Activated CD4-positive, alpha-beta T cell treated with anti-CD3 and anti-CD28 coated beads, Interleukin-2, amount 10 ng/mL, durations not matched to agents 24 days and 14 days (primary cell): ENCODE measurements at places on chromosomes 4 and X. TPM values are rescaled to one million over a fixed set of nuclear protein-coding genes. Genes with fewer than 3 reads are reported as not detected.

HTR2C gene
- not detected in 2 replicates for total RNA-seq

ABLIM2 gene
- total RNA-seq = 0.28 and 0.63 TPM in 2 replicates

NLGN3 gene
- total RNA-seq = 1.0 and 1.1 TPM in 2 replicates

DCTD gene
- 125 and 129 TPM in 2 replicates for total RNA-seq

- no peak overlapping the region for H3K27ac ChIP-seq
- no peaks in the 10 kb centered on the region for H3K4me1 ChIP-seq
- H3K4me3 ChIP-seq = no peak overlapping the region
- no peak for DNase-seq
- no peaks in the 10 kb centered on the region for H3K27me3 ChIP-seq
Observed at GRCh38 chr4:186500721-186501304, 54.6 kb downstream of the MTNR1A start.

DNA sequence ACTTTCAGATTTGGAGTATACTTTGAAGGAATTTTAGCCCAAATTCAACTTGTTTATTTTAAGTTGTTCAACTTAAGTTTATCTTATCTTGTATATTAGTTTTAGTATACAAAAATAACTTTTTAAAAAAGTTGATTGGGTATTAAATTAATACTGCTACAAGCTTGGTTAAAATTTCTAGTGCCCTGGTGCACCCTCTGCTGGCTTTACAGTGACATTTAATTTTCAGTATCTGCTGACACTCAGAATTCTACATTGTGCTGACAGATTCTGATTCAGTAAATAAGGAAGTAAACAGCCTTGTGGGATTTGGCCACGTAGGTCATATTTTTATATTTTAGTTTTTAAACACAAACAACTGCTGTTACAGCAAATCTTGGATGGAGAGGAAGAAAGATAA lies 2.9 kb downstream of the EDA start:
- no peaks in the 10 kb centered on the region for H3K36me3 ChIP-seq
- no peak overlapping the region for H3K27ac ChIP-seq
- H3K4me3 ChIP-seq = no peak overlapping the region
- H3K4me1 ChIP-seq = peaks cover 9% of the 10 kb centered on the region
- peak; percentile 57 for DNase-seq

DNA sequence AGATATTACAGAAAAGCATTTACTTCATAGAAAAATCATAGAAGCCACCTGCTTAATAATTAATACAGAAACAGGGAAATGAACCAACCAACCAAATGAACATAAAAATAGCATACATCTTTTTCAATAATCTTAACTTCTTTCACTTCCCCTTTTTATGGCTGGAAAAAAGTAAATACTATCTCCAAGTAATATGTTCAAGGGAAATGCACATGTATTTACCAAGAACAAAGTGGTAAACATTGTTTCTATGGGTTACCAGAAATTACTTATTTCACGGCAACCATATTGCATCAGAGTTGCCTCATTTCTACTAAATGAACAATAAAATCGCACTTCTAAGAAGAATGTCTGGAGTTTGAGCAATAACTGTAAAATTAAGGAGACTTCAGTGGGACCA lies 321.3 kb downstream of the TMA16 start:
- no peak overlapping the region for H3K4me3 ChIP-seq
- H3K27ac ChIP-seq = no peak overlapping the region
- no peaks in the 10 kb centered on the region for H3K4me1 ChIP-seq
- no peaks in the 10 kb centered on the region for H3K36me3 ChIP-seq
- H3K27me3 ChIP-seq = no peaks in the 10 kb centered on the region

- no peak for DNase-seq
- no peaks in the 10 kb centered on the region for H3K27me3 ChIP-seq
- no peak overlapping the region for H3K4me3 ChIP-seq
- no peaks in the 10 kb centered on the region for H3K36me3 ChIP-seq
- H3K4me1 ChIP-seq = peaks cover 2% of the 10 kb centered on the region
Observed at GRCh38 chr4:25448379-25449109, 71.5 kb downstream of the ANAPC4 start.

DNA sequence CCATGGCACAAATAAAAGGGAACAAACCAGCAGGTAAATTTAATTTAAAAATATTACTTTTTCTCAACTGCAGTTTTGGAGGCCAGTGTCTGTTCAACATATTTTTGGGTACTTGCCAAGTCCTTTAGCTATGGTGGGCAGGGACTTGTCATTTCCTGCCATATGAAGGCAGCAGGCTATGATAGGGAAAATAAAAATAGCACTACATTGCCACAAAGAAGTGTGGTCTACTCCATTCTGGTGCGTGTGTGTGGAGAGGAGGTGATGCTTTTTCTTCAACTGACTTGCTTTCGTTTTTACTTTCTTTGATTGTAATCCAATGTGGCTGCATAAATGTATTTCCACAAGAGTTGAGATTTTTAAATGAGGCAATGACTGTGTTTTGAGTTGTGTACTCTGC lies 17.2 kb downstream of the GPR174 start:
- peak; percentile 85 for DNase-seq
- H3K36me3 ChIP-seq = peaks cover 20% of the 10 kb centered on the region
- peaks cover 40% of the 10 kb centered on the region for H3K4me1 ChIP-seq
- peak overlapping the region; percentile 98 for H3K27ac ChIP-seq

CACNA1F gene
- total RNA-seq = 0.07 and 0.14 TPM in 2 replicates

DNA sequence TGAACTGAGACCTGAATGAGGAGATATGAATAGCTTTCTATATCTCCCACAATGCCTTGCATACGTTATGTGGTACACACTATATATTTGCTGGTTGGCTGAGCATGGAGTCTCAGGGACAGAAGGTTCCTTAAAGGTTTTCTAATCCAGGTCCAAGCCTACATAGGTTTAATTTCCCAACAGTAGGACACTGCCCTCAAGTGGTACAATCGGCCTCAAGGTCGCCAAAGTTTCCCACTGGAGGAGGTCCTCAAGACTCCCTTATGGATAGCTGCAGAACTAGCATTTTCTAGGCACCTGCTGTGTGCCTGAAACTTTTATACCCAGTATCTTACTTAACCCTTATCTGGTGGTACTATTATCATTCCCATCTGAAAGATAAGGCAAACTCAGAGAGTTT lies 21.0 kb upstream of the EFNB1 start:
- H3K36me3 ChIP-seq = no peaks in the 10 kb centered on the region
- DNase-seq = no peak
- no peak overlapping the region for H3K27ac ChIP-seq
- peaks cover 7% of the 10 kb centered on the region for H3K27me3 ChIP-seq

YY2 gene
- total RNA-seq = 1.4 and 2.2 TPM in 2 replicates

- no peaks in the 10 kb centered on the region for H3K36me3 ChIP-seq
- H3K4me1 ChIP-seq = no peaks in the 10 kb centered on the region
- peak; percentile 8 for DNase-seq
Observed at GRCh38 chr4:107870916-107871786, 46.4 kb downstream of the SGMS2 start.

DNA sequence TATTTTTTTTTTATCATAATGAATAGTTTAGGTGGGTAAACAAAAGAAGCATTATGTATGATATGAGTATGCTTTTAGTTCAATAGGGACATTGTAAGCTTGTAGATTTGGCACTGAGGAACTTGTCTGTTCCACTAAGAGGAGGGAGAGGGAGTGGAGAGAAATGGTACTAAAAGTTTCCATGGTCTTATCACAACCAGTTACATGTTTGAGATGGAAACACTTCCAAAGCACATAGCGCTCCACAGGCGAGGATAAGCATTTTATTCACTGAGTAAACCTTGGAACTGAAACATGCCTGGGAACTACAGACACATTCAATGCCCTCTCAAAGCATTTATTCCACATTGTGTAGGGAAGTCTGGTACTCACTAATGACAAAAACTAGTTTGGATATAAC lies 15.5 kb downstream of the MYOZ2 start:
- DNase-seq = no peak
- H3K36me3 ChIP-seq = no peaks in the 10 kb centered on the region
- H3K4me1 ChIP-seq = no peaks in the 10 kb centered on the region
- no peak overlapping the region for H3K27ac ChIP-seq

DNA sequence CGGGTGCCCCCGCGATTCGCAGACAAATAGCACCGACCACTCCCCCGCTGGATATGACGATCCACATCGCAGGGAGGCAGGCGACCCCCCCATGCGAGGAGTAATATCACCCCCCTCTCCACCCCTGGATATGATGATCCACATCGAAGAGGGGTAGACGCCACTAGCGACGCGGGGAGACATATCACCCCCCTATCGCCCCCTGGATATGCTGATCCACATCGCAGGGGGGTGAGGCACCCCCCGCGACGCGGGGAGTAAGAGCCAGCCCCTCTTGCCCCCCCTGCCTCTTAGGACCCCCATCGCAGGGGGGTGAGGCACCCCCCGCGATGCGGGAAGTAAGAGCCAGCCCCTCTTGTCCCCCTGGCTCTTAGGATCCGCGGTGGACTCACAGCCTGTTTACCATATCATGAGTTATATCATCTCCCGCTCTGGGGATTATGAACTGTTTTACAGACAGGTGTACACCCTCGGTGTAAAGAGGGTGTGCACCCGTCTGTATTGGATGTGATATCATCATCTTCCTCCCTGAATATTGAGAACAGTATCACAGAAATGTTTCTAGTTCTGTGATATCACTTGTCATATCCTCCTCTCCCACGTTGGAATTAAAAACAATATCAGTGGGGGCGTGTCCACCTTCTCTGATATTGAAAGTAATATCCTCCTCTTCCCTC lies 22.7 kb upstream of the DRD5 start:
- DNase-seq = no peak
- no peak overlapping the region for H3K4me3 ChIP-seq
- no peaks in the 10 kb centered on the region for H3K4me1 ChIP-seq
- no peaks in the 10 kb centered on the region for H3K27me3 ChIP-seq

DNA sequence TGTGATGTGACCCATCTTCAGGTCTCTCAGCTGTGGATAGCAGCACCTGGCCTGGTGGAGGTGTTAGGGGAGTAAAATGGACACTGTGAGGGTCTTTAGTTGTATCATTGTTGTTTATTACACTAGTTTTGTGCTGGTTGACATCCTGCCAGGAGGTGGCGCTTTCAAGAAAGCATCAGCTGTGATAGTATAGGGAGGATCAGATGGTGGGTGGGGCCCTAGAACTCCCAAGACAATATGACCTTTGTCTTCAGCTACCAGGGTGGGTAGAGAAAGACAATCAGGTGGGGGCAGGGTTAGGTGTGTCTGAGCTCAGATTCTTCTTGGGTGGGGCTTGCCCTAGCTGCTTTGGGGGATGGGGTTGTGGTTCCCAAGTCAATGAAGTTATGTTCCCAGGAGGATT lies 162.8 kb downstream of the PPP1R2C start:
- no peaks in the 10 kb centered on the region for H3K27me3 ChIP-seq
- peaks cover 5% of the 10 kb centered on the region for H3K4me1 ChIP-seq
- no peak overlapping the region for H3K4me3 ChIP-seq
- H3K27ac ChIP-seq = no peak overlapping the region
- DNase-seq = peak; percentile 53

DKC1 gene
- total RNA-seq = 183 and 196 TPM in 2 replicates

DNA sequence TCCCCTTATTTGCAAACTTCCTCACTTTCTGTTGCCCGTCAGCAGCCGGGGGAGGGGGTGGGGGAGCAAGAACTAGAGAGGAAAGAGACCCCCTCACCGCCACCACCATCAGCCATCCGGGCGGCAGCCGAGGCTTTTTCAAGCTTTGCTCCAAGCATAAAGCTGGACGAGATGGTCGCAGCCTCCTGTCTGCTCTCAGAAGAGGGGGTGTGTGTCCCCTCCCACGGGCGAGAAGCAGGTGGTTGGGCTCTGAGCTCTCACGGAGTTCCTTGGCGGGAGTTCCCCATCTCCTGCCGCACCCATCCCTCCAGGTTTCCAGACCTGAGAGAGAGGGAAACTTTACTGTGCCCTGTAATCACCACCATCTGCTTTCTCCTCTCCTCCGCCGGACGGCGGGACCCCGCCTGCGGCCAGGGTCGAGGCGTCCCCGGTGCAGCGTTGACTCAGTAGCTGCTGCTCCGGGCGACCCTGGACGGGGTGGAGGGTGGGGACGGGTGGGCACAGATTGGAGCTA lies 4.7 kb upstream of the ARX start:
- H3K4me3 ChIP-seq = no peak overlapping the region
- peaks cover 71% of the 10 kb centered on the region for H3K27me3 ChIP-seq
- no peaks in the 10 kb centered on the region for H3K36me3 ChIP-seq
- H3K4me1 ChIP-seq = peaks cover 15% of the 10 kb centered on the region

SYN1 gene
- total RNA-seq = 0.49 and 0.54 TPM in 2 replicates

DNA sequence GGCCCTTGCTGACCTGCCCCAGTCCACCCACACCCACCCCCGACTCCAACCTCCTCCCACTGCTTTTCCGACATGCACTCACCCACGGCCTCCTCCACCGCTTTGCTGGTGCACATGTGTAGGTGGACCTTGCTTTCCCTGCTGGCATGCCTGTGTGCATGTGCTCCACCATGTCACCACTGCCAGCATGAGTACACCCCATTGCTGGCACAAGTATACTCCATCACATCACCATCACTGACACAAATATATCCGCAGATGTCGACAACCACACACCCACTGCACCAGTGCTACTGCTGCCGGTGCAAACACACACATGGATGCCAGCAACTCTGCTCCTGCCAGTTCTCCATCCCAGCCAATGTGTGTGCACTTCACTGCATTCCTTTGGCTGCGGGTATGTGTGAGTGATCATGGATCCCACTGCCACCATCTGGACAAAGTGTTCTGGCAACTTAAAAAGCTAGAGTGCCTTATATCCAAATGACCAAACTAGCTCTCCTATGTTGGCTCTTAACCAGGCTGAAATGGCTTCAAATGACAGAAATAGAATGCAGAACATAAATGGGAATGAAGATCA lies 1072.3 kb downstream of the RAPGEF2 start:
- H3K36me3 ChIP-seq = no peaks in the 10 kb centered on the region
- no peak overlapping the region for H3K4me3 ChIP-seq

DNA sequence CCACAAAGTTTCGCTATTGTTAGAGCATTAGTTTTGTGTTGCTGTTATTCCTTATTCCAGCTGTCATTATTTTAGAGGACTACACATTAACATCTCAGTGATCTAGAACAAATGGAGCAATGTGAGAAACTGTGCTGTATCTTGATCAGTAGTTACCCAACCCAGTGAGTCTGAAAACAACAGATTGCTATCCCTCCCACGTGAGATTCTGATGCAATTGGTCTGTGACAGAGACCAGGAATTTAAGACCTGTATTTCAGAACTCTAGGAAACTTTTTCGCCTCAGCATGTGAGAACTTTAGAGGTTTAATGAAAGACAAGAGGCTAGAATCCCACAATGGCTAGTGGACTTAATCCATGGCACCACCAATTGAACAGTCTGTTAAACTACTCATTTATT lies 35.7 kb upstream of the CDS1 start:
- H3K4me1 ChIP-seq = no peaks in the 10 kb centered on the region
- no peaks in the 10 kb centered on the region for H3K27me3 ChIP-seq
- H3K36me3 ChIP-seq = no peaks in the 10 kb centered on the region

ACE2 gene
- total RNA-seq = not detected in 2 replicates

- no peaks in the 10 kb centered on the region for H3K36me3 ChIP-seq
- no peak overlapping the region for H3K4me3 ChIP-seq
- no peak overlapping the region for H3K27ac ChIP-seq
- H3K27me3 ChIP-seq = no peaks in the 10 kb centered on the region
Observed at GRCh38 chrX:67721321-67721720, 177.5 kb downstream of the AR start.

ZCCHC18 gene
- 0.35 and 0.69 TPM in 2 replicates for total RNA-seq

- no peaks in the 10 kb centered on the region for H3K4me1 ChIP-seq
- H3K27me3 ChIP-seq = peaks cover 9% of the 10 kb centered on the region
- H3K27ac ChIP-seq = no peak overlapping the region
- H3K36me3 ChIP-seq = no peaks in the 10 kb centered on the region
Observed at GRCh38 chr4:88573995-88574394, 18.3 kb upstream of the HERC3 start.
